ENCODE measurements at places on chromosomes 5 and 9.

DNA sequence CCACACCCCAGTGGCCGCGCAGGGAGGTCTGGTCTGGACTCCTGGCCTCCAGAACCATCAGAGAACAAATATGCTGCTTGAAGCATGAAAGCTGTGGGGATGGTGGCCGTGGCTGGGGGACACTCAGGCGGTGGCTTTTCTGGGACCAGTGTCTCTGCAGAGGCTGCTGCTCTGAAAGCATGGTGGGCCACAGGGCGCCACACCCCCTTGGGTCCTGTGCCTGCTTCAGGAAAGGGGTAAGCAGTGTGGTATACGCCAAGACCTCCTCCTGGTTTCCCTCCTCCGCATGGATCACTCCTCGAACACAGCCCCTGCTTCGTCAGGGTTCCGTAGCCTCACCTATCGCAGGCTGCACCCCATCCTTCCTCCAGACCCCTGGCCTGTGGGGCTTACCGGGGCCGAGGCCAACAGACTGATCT is 19.7 kb upstream of the TERT start:
- no peak for DNase-seq

- DNase-seq, result no peak
These were observed 71.4 kb downstream of the FBXO38 start for GRCh38 chr5:148455185-148455584.

GRCh38 chr5:150658121-150658520 is 2.9 kb upstream of the MYOZ3 start:
- DNase-seq, result no peak

DNA sequence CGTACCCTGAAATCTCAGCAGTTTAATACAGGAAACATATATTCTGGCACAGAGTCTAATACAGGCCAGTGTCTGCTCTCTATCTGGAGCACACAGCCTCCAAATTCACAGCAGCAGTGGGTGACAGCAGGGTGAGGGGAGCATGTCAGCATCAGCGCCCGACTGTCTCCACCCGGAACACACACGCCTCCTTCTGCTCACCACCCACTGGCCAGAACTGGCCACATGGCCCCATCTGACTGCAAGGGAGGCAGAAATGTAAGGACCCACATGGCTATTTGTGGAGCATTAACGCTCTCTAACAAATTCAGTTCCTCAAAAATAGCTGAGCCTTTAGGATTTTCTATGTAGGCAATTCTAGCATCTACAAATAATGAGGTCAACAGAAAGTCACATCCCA is 24.6 kb downstream of the UBE2QL1 start:
- no peak for DNase-seq

DNA sequence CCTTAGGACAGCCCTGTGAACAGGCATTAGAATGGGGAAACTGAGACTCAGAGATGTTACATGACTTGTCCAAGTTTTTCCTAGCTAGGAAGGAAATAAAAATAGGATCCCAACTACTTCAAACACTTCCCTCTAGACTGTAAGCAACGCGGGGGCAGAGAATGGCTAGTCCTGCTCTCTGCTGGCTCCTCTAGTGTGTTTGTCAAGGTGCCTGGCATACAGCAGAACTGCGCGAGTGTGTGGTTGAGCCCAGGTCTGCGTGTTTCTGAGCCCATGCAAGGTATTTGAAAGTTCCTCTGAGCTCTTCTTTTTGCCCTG is 152.5 kb downstream of the MACROH2A1 start:
- no peak for DNase-seq

Data from stimulated activated CD8-positive, alpha-beta memory T cell treated with anti-CD3 and anti-CD28 coated beads, Interleukin-2, amount 100 ng/mL, for 1 hour (primary cell).